NCI-H1092 (cell line): ENCODE measurements at places on chromosomes 7 and 10.

GRCh38 chr10:98224996-98225395 is 43.0 kb downstream of the LOXL4 start:
- DNase-seq: no peak

GRCh38 chr7:101096331-101096956 is 11.2 kb downstream of the TRIM56 start:
- DNase-seq: no peak

- DNase-seq: no peak
Measured at GRCh38 chr7:32033006-32033405, 37.2 kb downstream of the PDE1C start.

- DNase-seq: no peak
Measured at GRCh38 chr10:11538834-11539190, 72.6 kb downstream of the USP6NL start.

GRCh38 chr10:60992636-60993035 is 48.7 kb upstream of the RHOBTB1 start:
- no peak for DNase-seq

GRCh38 chr7:155356323-155357105 is 58.8 kb downstream of the INSIG1 start:
- no peak for DNase-seq

DNA sequence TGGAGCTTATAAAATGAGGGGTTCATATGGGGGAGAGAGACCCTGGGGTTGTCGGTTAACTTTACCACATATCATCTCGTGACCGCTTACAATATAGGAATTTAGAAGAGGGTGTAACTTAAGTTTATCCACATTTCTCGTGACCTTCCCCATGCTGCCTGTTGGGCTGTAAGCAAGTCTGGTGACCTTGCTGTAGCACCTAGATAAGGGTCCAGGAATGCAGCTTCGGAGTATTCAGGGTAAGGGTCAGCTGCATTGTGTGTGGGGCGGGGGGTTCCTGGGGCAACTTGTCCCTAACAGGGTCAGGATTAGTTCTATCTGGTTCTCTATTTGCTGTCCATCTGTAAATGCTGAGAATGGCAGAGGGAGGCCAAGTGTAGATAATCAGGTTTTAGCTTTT is 1.3 kb upstream of the CHST3 start:
- DNase-seq: no peak

GRCh38 chr10:23317416-23317815 is 27.2 kb downstream of the C10orf67 start:
- DNase-seq: no peak

- no peak for DNase-seq
Measured at GRCh38 chr10:126375926-126376554, 12.2 kb downstream of the ADAM12 start.

DNA sequence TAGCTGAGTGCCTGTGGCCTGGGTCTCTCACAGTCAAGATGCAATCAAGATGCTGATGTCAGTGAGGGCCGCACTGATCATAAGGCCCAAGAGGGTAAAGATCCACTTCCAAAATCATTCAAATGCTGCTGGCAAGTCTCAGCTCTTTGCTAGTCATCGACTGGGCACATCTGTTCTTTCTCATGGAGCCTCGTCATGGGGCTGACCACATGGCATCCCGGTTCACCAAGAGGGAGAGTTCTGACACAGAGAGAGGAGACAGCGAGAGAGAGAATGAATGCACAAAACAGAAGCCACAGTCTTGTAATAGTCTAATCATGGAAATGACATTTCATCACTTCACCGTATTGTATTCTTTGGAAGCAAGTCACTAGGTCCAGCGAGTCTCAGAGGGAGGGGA is 1067.5 kb upstream of the C7orf33 start:
- no peak for DNase-seq

GRCh38 chr10:14837003-14837756 is 657 bp downstream of the CDNF start:
- no peak for DNase-seq

- DNase-seq: no peak
Measured at GRCh38 chr10:123141791-123142700, 5.9 kb upstream of the HMX2 start.

GRCh38 chr10:62185919-62186692 is 82.5 kb downstream of the RTKN2 start:
- no peak for DNase-seq

DNA sequence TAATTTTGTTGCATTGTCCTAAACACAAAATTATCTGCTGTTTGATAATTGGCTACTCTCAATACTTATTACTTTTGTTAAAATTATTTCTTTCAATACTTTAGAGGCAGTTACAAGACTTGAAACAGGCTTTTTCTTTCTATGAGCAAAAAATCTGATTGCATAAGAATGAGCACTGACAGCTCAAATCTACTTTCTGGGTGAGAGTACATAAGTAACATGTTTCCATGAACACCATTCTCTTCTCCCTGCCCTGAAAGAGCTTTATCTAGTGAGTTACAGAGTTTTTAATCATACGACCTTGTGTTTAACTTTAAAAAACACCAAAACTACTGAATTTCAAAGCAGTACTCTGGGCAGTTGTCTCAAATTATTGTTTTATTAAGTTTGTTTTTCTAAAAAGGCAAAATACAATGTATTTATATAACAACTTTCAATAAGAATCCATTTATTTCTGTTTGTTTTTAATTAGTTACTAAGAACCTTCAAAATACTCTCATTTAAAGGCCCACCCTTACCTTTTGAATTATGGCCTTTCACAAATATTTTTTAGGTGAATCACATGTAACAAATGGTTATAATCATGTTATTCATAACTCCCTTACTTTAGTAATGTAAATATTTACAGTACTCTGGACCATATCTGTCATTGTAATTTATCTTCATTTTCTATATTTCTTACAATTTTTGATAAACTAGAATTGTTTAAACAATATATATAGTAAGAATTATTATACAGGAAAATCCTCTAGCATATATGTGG is 23.0 kb upstream of the TFAM start:
- DNase-seq: no peak

- DNase-seq: no peak
Measured at GRCh38 chr10:91762878-91763277, 35.3 kb upstream of the TNKS2 start.

DNA sequence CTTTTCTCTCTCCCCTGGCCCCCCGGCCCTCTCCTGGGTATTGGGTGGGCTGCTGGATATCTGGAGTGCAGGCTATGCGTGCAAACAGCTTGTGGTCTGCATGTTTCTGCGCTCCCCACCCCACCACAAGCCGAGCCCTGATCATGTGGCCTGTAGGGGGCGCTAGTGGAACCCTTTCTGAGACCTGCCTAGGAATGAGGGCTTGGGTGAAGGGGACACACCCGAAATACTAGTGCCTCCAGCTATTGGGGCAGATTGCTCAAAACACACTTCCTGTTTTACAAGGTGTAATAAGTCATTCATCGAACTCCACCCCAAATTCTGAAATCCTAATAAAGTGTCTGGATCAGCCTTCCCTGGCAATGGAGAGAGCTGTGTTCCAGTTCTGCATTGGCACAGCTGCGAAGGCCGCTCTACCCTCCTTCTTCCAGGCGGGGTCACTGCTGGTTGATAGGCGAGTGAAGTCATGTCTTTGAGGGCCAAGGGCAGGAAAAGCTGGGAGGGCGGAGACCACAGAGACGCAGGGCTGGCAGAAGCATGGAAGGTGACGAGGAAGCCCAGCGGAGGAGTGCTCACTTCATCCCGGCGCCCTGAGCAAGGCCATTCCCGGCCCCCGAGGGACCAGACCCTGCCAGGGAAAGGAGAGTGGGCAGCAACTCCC is 19.8 kb upstream of the PRRT4 start:
- DNase-seq: no peak

DNA sequence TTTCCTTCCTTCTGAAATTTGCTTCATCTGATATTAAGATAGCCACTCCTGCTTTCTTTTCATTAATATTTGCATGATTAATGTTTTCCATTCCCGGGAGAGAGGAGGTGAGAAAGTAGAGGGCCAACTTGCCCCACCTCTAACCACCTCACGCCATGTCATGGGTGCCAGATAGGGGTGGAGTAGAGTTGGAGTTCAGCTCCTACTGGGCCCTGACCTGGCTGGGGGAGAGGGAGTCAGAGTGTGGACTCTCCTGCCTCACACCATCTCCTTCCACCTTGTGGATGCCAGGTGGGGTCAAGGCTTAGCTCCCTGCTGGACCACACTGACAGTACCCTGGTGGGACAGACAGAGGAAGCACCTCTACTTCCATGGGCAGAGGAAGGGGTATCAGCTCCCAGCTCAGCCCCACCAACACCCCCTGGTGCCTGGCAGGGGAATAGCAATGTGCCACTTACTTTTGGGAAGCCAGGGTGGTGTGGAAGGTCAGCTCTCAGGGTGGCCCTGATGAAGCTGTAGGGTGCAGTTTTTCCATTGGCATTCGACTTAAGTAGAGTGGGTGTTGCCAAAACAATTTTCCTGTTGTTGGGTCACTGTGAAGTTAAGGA is 28.0 kb downstream of the CHST12 start:
- no peak for DNase-seq

- DNase-seq: no peak
Measured at GRCh38 chr7:101650579-101651081, 21.5 kb upstream of the MYL10 start.

GRCh38 chr10:99977916-99978315 is 31.8 kb downstream of the DNMBP start:
- no peak for DNase-seq

DNA sequence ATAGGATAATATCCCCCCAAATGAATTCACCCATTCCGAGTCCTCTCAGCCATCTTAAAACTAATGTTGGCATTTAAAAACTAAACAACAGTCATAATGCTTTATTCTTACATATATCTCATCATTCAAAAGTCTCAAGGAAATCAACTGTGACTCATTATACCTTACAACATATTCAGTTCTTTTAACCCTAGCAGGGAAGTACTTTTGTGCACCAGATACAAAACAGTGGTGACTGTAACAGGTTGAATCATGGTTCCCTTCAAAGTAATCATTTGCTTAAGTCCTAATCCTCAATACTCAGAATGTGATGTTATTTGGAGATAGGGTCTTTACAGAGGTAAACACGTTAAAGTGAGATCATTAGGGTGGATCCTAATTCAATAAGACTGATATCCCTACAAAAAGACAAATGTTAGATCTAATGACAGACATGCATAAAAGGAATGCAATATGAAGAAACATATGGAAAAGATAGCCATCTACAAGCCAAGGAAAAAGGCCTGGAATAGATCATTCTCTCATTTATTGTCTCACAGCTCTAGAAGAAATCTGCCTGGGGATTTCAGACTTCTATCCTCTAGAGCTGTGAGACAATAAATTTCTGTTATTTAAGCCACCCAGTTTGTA is 42.3 kb downstream of the RELN start:
- DNase-seq: no peak

GRCh38 chr7:131034166-131034881 is 293.4 kb upstream of the MKLN1 start:
- no peak for DNase-seq

DNA sequence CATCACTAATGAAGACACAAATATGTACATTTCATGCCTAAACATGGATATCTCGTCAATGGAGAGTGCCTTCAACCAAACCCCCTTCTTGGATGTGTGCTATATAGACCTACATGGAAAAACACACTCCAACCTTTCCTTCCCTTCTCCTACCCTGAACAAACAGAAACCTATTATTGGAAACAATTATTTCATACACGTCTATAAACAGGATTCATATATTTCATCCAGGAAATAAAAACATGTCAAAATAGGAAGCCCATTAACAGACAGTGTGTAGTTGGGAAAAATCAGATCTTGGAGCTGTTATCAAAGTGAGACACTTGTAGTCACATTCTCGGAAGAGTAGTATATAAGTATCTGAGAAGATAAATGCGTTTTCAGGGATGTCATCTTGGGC is 81.1 kb downstream of the NRP1 start:
- no peak for DNase-seq

- DNase-seq: no peak
Measured at GRCh38 chr7:156577645-156578577, 62.7 kb upstream of the RNF32 start.

DNA sequence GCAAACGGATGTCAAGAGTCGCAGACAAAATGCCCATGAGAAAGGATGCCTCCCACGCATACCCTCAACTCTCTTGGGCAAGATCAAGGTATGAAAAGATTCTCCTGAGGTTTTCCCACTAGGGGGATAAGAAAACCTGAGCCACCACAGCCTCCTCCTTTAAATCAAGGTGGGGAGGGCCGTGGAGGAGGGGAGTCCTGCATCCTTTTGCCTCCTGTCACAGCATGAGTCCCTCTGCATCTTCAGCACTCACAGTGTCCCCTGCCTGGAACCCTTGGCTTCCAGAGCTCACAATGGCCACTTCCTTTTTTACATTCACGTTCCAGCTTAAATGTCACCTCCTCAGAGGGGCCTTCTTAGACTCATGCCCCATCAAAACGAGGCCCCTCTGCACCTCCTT is 207.6 kb downstream of the GLI3 start:
- DNase-seq: no peak

- no peak for DNase-seq
Measured at GRCh38 chr7:85135977-85136376, 50.9 kb downstream of the SEMA3D start.

GRCh38 chr7:3430588-3430987 is 129.5 kb downstream of the SDK1 start:
- no peak for DNase-seq

GRCh38 chr7:52831321-52831720 is 204.1 kb upstream of the POM121L12 start:
- no peak for DNase-seq

DNA sequence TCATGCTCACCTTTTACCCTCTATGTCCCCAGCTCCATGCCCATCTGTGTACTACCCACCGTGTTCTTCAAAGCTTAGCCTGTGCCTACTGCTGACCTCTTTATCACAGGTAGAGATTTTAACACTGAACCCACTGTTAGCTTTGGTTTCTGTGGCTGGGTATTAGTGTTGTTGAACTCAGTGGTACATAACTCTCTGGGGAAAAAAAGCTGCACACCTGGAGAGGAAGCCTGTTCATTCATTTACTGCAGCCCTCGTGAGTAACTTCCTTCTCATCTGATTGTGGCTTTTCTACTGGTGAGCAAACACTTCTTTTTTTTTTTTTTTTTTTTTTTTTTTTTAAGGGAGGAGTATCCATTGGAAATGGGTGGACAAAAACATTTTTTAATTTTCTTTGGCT is 326.3 kb downstream of the CCSER2 start:
- DNase-seq: no peak

GRCh38 chr10:104446151-104446550 is 92.5 kb downstream of the CFAP58 start:
- no peak for DNase-seq

GRCh38 chr10:97069576-97070362 is 116.0 kb downstream of the SLIT1 start:
- DNase-seq: no peak

GRCh38 chr10:73799899-73800559 is 11.4 kb downstream of the NDST2 start:
- no peak for DNase-seq

DNA sequence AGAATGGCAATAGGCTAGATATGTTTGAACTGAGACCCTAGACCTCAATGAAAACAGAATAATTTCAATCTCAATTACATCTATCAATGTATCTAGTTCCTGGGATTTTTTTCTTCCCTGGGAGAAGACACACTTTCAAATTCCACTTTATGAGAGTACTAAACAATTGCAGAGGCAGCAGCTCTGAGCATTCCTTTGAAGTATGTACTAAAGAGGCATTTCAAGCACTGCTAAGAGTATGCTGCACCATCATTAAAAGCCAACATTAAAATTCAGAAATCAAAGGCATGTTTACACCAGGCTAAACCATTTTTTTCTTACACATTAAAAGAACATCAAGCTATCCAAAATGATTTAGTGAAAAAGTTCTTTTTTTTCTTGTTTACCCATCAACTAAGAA is 297.9 kb upstream of the CACNA2D1 start:
- no peak for DNase-seq
